Stimulated activated CD4-positive, alpha-beta T cell treated with anti-CD3 and anti-CD28 coated beads, Interleukin-4, amount 100 ng/mL, for 24 hours (primary cell): ENCODE measurements at places on chromosomes 16 and 17.

GRCh38 chr17:17724307-17725010 is 43.2 kb downstream of the RAI1 start:
- peak; percentile 16 for DNase-seq

- DNase-seq, result no peak
Observed at GRCh38 chr17:16329519-16330271, 23.6 kb downstream of the CENPV start.

DNA sequence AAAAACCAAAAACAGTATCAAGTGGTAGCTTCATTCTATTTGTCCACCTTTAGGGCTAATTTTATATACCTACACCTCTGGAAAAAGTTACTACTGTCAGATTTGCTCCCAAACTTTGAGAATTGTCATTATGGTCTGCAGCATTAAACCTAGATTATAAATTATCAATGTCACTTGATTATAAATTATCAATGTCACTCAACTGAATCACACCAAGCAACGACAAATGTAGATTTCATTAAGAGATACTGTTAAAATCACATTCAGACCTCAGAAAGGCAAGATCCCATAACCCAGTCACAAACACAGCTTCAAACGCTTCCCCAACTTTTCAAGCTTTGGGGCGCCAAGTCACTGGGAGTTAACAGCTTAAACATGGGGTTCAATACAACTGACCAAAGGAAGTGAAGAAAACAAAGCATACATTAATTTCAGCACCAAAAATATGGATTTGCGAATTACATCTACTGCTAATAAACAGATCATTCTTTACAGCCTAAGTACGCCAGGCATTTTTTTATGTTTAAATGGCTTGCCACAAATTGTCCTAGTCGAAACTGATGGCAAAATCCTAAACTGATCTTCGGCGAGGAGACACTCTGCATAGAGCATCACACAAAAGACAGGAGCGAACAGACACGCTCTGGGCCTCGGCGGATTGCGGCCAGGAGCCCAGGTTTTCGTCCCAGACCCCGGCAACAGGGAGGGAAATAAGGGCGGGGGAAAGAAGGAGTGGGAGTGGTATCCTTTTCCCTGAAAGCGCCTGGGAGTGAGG is 981 bp downstream of the GLG1 start:
- no peak for DNase-seq

GRCh38 chr17:40550608-40551007 is 14.7 kb downstream of the CCR7 start:
- DNase-seq, result no peak

GRCh38 chr16:6021276-6021943 is 923.8 kb upstream of the EEF2KMT start:
- no peak for DNase-seq

- no peak for DNase-seq
Observed at GRCh38 chr17:69870091-69870530, 204.9 kb upstream of the KCNJ16 start.

DNA sequence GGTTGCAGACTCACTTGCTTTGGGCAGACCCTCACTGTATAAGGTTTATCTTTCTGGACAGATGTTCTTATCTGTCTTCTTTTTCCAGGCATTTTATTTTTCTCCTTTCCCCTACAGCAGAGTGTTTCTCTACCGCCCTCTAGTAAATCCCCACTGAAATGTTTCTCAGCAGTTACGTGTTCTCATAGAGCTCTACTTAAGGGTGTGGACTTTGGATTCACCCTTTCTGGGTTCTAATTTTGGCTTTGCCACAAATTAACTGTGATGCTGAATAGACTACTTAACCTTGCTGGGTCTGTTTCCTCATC is 2.0 kb downstream of the ADAT1 start:
- DNase-seq, result no peak

GRCh38 chr17:36645422-36645821 is 44.0 kb downstream of the MRM1 start:
- DNase-seq, result no peak

DNA sequence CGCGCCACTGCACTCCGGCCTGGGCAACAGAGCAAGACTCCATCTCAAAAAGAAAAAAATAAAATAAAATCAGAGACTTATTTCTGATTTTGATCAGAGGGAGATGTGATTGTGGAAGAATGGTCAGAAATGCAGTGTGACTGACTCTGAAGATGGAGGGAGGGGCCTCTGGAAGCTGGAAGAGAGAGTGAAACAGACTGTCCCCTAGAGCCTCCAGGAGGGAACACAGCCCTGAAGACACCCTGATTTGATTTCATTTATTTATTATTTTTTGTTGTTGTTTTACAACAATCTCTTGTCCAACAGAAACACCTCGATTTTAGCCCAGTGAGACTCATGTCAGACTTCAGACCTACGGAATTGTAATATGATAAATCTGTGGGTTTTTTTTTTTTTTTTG is 26.1 kb downstream of the BCL7C start:
- no peak for DNase-seq

GRCh38 chr17:17349724-17350106 is 46.5 kb downstream of the NT5M start:
- DNase-seq, result no peak

- no peak for DNase-seq
Observed at GRCh38 chr17:13595599-13595899, 6.2 kb downstream of the HS3ST3A1 start.

- no peak for DNase-seq
Observed at GRCh38 chr17:83132251-83133081, 53.1 kb downstream of the METRNL start.

DNA sequence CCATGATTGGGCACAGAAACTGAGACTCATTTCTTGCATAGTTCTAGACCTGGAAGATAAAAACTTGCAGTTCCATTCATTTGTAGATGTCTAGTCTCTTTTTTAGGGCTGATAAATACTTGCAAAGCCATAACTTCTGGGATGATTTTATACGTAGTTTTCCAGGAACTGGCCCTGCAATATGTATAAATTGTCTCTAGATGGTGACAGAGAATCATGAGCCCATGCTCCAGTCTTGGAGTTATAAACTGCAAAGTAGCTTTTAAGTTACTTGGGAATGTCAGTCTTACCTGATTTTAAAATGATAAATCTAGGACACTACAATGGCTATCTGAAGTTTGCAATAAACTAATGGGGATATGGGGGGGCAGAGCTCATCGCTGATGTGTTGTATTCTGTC is 3.0 kb upstream of the ADAMTS18 start:
- DNase-seq, result no peak

DNA sequence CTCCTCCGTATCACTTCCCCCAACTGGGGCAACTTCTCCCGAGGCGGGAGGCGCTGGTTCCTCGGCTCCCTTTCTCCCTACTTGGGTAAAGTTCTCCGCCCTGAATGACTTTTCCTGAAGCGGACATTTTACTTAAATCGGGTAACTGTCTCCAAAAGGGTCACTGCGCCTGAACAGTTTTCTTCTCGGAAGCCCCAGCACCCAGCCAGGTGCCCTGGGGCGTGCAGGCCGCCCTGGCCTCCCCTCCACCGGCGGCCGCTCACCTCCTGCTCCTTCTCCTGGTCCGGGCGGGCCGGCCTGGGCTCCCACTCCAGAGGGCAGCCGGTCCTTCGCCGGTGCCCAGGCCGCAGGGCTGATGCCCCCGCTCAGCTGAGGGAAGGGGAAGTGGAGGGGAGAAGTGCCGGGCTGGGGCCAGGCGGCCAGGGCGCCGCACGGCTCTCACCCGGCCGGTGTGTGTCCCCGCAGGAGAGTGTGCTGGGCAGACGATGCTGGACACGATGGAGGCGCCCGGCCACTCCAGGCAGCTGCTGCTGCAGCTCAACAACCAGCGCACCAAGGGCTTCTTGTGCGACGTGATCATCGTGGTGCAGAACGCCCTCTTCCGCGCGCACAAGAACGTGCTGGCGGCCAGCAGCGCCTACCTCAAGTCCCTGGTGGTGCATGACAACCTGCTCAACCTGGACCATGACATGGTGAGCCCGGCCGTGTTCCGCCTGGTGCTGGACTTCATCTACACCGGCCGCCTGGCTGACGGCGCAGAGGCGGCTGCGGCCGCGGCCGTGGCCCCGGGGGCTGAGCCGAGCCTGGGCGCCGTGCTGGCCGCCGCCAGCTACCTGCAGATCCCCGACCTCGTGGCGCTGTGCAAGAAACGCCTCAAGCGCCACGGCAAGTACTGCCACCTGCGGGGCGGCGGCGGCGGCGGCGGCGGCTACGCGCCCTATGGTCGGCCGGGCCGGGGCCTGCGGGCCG is 1.6 kb downstream of the HIC1 start:
- DNase-seq, result peak; percentile 52

GRCh38 chr17:73429440-73430164 is 117.8 kb upstream of the CDC42EP4 start:
- peak; percentile 88 for DNase-seq

GRCh38 chr17:14351493-14351892 is 50.6 kb downstream of the HS3ST3B1 start:
- no peak for DNase-seq

DNA sequence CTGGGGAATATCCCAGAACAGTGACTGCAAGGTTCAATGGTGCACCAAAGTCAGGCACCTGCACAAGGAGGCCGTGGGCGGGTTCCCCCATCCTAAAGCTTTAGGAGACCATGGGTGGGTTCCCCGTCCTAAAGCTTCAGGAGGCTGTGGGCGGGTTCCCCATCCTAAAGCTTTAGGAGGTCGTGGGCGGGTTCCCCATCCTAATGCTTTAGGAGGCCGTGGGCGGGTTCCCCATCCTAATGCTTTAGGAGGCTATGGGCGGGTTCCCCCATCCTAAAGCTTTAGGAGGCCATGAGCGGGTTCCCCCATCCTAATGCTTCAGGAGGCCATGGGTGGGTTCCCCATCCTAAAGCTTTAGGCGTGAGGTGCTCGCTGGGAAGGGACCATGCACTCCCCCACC is 313.3 kb downstream of the FOXL1 start:
- no peak for DNase-seq

GRCh38 chr16:29927070-29927905 is 1.3 kb upstream of the KCTD13 start:
- DNase-seq, result no peak

DNA sequence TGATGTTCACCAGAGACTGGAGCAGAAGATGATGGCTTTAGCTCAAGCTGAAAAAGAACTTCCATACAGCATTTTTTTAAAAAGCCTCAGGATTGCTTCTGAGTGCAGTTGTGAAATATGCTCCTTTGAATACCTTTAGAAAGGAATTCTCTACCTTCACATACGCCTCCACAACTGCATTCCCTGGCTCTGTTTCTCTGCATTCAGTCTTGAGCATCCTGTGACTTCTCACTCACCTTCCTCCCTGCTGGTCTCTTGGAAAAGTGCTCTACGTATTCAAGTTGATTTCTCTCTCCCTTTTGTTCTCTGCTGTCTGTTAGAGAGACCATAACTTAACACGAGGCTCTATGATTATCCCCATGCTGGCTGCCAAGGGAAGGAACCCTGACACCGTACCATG is 34.5 kb downstream of the HS3ST2 start:
- no peak for DNase-seq

- no peak for DNase-seq
Observed at GRCh38 chr17:43599835-43600234, 53.7 kb upstream of the ETV4 start.

- DNase-seq, result no peak
Observed at GRCh38 chr16:86018487-86018886, 119.5 kb downstream of the IRF8 start.

DNA sequence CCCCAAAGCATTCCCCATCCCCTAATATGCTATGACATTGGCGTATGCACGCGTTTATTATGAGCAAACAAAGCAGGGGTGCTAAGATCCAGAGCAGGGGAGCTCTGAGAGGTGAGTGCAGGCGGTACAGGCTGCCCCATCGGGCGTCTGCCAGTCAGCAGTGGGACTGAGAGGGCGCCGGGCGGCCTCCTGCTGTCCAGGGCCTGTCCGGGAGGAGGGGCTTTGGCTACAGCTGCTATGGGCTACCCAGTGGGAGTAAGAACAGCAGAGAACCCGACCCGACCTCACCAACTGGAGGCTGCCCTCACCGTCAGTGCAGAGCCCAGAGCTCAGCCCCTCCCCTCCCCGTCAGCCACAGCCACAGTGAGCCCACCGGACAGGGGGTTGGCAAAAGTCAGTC is 18.5 kb upstream of the AATK start:
- no peak for DNase-seq

- no peak for DNase-seq
Observed at GRCh38 chr17:82086941-82087906, 10.8 kb downstream of the FASN start.

- no peak for DNase-seq
Observed at GRCh38 chr16:77335652-77336234, 99.1 kb downstream of the ADAMTS18 start.

DNA sequence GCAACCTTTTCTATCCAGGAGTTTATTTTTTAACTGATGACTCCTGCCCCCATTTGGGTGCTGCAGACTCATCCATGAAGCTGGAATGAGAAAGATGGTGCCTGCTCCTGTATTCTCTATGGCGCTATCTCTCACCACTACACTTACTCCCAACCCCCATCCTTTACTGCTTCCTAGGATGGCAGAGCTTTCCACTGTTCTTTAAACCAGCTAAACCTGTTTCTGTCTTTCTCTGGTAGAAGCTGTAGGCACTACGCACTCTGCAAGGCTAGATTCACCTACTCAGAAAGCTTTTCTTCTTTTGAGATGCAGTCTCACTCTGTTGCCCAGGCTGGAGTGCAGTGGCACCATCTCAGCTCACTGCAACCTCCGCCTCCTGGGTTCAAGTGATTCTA is 47.0 kb downstream of the ADAMTS18 start:
- DNase-seq, result no peak

DNA sequence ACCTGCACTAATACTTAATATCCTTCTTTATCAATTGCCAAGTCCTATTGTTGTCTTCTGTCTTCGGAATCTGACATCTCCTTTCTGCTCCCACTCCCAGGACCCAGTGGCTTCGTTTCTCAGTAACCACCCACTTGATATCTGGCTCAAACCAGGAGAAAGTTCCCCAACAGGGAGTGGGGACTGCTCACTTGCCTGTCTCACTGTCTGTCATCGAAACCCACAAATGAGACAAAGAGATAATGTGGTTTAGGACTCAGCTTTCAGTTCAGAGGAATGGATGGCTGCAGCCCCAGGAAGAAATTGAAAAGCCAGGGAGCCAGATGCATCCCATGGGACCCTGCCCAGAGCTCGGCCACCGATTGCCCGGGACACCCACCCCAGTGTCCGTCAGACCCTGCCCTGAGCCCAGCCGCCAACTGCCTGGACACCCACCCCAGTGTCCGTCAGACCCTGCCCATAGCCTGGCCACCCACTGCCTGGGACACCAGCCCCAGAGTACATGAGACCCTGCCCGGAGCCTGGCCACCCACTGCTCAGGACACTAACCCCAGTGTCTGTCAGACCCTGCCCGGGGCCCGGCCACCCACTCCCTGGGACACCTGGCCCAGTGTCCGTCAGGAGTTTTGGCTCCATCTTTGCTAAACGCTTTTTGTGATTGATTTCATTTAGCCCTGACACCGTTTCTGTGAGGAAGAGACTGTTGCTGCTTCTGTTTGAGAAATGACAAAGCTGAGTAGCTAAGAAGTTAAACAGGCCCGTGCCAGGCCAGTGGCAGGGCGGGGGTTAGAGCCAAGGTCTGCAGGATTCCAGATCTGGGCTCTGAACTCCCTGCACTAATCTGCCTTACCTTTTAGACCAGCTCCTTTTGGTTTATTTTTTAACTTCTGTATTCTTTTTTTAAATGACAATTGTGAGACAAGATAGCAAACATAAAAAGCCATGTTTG is 251.4 kb downstream of the PHKB start:
- DNase-seq, result no peak

- no peak for DNase-seq
Observed at GRCh38 chr17:42129109-42129837, 6.7 kb downstream of the HSPB9 start.
